HAP-1 (cell line): ENCODE measurements at places on chromosomes 1 and 21.

DNA sequence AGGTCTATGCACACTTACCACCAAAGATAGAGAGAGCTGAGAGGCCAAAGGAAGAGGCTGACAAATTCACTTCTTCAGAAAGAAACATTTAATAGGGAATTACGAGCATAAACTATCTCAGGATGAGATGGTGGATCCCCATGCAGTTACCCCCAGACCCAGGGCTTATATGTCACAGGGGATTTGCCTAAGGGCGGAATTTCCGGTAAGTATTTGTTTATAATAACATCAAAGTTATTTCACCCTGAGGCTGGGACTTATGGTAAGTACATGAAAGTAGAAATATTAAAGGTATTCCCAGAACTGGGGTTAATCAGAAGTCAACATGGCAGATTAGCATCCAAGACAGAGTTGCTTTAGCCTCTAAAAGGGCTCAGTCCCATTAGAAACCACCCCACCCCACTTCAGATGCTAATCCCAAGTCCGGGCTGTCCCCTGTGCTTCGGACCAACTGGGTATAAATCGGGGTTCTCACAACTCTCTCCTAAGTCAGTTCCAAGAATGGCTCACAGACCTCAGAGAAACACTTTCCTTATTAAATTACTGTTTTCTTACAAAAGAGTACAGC lies 247.4 kb upstream of the ZP4 start:
- DNase-seq: no peak

GRCh38 chr1:229431284-229432115 lies 2.4 kb downstream of the ACTA1 start:
- no peak for DNase-seq

- DNase-seq: peak; percentile 82
These were observed 36.9 kb downstream of the EIF2D start for GRCh38 chr1:206575165-206575893.

GRCh38 chr1:212655668-212656440 lies 43.8 kb downstream of the BATF3 start:
- DNase-seq: no peak

DNA sequence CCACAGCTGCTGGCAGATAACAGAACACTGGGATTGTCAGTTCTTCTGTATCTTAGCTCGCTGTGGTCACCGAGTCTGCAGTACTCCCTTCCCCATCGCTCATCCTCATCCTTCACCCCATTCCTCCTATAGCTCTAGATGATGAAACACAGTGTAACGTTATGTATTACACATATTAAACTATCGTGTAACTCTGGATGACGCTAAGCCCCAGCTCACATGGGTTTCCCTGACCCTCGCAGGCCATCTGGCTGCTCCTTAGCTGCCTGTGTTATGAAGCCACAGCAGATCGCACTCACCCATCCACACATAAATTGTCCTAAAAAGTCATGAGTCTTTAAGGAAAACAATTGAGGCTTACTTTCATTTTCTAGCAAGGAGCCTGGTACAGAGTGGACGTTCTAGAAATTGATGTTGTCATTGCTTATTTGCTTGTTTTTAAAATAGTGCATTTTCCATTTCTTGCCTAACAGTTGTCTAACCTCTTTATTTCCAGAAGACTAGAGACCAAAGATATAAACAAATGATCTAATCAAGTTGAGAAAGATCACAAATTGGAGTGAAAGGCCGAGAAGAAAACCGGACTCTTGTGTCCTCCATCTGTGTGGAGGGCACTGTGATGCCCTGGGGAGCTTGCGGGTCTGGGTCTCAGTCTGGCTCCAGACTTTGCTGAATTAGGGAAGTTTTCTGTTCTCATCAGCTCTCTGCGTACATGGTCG lies 24.3 kb upstream of the PCP4 start:
- no peak for DNase-seq

- DNase-seq: no peak
These were observed 10.0 kb downstream of the MAP3K6 start for GRCh38 chr1:27356619-27357280.

GRCh38 chr1:77036560-77036959 lies 169.3 kb downstream of the ST6GALNAC5 start:
- DNase-seq: no peak

- peak; percentile 16 for DNase-seq
These were observed 1.1 kb downstream of the PLXNA2 start for GRCh38 chr1:208242941-208243526.

DNA sequence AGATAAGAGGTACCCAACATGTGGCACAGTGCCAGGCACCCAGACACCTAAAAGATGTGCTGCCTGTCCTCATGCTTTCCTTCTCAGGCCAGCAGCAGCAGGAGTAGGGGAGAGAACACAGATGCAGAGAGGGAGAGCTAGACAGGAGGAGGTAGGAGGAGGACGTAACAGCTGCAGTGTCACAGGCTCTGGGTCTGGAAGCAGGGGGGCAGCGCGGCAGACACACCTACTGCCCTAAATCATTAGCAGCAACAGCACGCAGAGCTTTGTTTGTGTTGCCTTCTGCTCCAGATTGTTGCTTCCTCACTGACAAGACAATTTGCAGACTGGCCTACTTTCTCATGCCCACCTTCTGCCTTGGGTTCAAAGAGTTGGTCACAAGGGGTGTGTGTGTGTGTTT lies 196.7 kb upstream of the DAB1 start:
- DNase-seq: no peak

DNA sequence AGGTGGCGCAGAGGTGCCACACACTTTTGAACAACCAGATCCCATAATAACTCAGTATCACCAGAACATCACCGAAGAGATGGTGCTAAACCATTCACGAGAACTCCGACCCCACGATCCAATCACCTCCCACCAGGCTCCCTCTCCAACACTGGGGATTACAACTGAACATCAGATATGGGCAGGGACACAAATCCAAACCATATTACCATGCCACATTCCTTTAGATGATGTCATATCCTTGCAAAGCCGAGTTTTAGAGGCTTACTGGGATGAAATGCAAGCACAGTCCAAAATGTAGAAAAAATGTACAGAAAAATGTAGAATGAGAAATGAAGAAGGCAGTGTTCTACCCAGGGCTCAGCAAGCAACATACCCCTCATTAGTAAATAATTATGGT lies 64.7 kb downstream of the SGIP1 start:
- no peak for DNase-seq

- DNase-seq: no peak
These were observed 9.8 kb upstream of the SSX2IP start for GRCh38 chr1:84700070-84700469.

DNA sequence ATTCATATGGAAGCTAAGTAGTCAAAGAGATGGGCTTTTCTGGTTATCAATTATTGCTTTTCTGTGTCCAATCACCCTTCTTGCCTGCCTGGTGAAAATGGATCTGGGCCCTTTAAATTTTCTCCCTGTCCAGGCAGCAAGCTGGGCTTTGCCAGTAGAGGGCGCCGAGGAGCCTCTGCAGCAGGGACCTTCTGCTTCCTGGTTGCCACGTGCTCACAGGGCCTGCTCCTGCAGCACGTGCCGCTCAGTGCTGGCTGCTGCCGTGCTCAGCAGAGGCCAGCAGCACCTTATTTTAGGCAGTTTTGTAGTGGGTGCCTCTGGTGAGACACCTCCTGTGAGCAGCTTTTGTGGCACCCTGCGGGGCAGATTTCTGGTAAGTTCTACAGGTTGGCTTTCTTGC lies 4.0 kb downstream of the ACTL8 start:
- DNase-seq: no peak

GRCh38 chr1:116465477-116465844 lies 92.4 kb downstream of the ATP1A1 start:
- DNase-seq: no peak

DNA sequence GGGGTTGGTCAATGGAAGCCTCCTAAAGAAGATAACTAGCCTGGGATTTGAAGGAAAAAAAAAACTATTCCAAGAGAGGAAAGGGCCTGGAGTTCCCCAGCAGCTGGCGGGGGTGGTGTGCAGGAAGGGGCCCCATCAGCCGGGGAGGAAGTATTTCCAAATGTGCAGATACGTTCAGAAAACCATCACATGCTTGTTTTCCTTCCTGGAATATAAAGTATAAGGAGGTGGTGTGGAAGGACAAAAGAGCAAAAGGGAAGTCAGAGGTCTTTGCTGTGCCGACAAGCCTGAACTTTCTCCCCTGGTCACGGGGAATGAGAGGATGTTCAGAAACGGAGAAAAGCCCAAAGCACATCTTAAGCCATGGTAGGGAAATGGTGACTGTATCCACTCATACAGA lies 72.0 kb upstream of the BACE2 start:
- DNase-seq: no peak

DNA sequence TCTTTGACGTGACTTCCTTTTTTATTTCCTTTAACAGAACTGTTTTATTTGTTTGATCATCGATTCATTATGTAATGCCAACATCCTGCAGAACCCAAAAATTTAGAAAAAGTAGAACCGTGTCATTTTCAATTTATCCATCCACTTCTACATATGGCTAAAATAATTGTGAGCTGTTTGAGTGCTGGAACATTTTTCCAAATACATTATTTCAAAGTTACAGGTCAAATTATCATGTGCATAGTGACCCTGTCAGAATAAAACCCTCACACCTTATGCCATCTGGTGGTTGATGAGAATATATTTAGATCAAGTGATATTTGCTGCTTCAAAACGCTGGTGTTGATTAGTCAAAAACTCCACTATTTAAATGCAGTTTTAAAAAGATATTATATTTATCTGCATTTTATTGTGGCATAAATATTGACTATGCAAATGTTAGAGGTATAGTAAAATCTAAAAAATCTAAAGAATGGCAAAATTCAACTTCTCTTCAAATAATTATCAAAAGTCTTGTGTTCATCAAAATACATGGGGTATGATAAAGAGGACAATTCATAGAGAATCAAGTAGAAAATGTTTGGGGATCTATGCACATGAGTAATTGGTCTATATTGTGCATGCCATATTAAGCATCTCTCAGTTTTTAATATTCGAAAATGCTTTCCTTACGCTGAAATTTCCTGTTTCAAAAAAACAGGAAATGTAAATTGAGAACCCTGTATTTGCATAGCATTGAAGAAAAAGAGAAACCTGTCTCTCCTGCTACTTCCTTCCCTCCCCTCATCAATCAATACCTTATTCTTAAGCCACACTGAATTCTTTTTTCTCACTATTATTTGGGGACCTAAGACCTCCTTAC lies 39.7 kb downstream of the UBE2U start:
- peak; percentile 32 for DNase-seq

GRCh38 chr21:41029571-41029970 lies 138.4 kb upstream of the BACE2 start:
- DNase-seq: no peak

DNA sequence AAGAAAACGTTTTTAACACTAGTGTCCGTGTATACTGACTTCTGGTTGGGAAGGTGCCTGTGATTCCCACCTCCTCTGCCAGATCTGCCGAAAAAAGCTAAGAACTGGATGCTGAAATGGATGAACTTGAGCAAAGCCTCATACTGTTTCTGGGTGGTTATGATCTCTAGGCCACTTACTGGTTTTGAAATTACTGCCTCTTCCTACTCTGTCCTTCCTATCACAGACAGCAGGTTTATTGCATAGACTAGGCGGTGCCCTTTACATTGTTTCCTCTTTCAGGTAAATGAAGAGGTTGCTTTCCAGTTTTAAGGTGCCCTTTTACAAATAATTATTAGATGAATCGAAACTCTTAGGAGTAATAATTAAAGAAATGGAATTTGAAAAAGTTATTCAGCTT lies 27.5 kb downstream of the PEX14 start:
- DNase-seq: no peak

GRCh38 chr1:232970508-232970907 lies 20.1 kb downstream of the NTPCR start:
- DNase-seq: no peak

DNA sequence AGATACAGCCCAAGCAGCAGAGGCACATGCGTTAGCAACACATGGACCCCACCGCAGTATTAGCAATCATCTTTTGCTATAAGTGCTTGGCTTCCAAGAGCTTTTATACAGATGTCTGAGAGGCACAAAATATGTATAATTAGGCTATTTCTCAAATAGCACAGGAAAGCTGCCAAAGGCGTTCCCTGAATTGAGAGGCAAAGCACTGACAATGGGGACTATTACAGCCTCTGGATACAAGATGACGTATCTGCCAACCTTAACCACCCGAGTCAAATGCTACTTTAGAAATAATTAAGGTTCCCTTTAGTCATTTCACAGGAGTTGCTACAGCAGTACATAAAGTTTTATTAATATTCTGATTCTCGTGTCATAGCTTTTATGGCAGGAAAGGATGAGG lies 6.4 kb downstream of the STMN1 start:
- no peak for DNase-seq
